ENCODE measurements at places on chromosomes 3 and 15. TPM values are rescaled to one million over a fixed set of nuclear protein-coding genes. Genes with fewer than 3 reads are reported as not detected.

GRCh38 chr3:114839476-114839875 is 307.6 kb downstream of the ZBTB20 start:
- no peak for DNase-seq

DNA sequence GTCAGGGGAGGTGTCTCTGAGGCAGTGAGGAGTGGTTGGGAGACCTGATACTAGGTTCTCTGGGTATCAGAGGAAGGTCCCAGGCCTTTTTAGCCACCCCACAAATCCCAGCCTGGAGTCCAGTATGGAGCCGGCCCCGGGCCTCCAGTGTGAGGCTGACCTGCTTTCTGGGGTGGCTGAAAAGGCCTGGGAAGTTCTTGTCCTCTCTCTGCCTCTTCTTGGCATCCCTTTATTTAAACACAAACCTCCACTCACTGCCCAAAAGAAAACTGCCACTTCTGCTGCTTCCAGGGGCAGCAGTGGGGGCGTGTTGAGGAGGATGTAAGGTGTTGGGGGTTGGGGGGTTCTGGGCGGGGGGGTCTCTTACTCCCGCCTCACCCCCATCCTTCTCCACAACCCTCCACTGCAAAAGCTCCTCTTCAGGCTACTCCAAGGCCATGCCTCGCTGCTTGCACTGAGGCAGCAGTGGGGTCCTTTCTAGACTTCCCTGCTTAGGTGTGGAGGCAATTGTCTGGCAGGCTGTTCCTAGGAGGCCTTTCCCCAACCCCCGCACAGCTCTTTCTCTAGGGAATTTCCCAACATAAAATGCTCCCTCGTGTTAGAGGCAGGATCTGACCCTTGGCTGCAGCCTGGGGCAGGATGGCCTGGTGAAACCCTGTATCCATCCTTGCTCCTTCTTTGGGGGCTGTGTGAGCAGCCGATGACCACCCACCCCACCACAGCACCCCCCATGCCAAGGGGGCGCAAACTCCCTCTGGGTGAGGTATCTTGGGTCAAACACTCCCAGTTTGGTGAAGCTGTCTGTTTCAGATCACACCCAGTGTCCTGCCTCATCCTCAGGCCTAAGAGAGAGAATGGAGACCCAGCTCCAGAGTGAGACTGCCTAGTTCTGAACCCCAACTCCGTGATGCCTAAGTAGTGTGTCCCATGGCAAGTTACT is 12.1 kb upstream of the RAD18 start:
- DNase-seq, result no peak

DNA sequence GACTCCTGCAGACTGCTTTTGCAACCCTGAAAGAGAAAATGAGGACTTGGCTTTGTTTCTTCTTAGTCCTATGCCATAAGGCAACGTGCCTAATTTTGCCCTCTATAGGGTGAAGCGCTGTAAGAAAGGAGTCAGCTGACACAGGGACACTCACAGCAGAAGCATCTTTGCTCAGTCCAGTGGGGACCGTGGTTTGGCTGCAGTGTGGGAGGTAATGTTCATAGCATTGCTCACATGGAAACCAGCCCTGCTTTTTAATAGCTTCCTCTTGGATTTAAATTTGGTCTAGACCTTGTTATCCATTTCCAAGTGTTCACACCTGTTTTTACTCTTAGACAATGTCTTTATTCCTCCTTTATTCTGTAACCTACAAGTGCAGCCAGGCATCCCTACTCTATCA is 1032.1 kb downstream of the NTRK3 start:
- no peak for DNase-seq

GRCh38 chr3:118766306-118766669 is 268.4 kb downstream of the IGSF11 start:
- DNase-seq, result no peak

DNA sequence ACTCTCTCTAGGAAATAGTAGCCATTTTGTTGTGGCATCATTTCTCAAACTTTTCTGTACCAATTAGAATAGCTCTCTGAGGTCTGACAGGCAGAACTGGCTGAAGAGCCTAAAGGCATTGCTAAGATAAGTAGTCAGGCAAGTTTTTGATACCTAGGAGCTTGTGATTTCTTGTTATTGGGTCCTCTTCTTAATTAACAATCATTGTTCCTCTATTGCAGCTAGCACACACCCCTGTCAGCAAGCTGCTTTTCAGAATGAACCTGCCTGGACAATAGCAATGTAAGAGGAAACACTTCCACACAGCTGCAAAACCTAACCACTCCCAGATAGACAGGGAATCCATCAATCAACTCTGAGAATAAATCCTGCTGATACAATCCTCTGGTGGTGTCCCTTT is 403.9 kb upstream of the TBL1XR1 start:
- no peak for DNase-seq

DNA sequence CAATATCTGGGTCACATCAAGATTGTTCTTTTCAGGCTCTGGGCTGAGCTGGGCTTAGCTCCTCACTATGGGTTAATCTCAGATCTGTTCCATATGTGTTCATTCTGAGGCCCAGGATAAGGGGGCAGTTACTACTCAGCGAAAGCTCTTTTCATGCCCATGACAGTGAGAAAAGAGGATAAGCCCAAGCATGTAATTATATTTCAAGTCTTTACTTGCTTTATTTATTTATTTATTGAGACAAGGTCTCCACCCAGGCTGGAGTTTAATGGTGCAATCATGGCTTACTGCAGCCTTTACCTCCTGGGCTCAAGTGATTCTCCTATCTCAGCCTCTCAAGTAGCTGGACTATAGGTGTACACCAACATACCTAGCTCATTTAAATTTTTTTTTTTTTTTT is 44.7 kb upstream of the SELENOK start:
- no peak for DNase-seq

DNA sequence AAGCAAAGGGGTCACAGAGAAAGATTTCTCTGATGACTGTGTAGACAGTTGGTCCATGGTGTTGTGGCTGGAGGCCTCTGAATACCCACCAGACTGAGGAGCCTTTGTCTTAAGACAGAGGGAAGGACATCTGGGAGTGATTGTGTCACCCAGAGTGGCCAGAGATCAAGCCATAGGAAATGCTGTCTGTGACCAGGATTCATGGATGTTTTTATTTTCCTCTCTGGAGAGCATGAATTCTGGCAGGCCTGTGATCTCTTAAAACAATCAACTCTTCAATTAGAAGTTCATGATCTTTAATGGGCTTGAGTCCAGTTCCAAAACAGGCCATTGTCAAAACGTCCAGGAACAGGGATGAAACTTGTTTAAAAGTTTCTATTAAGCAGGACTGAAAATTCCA is 198.9 kb upstream of the CTDSPL start:
- no peak for DNase-seq

DNA sequence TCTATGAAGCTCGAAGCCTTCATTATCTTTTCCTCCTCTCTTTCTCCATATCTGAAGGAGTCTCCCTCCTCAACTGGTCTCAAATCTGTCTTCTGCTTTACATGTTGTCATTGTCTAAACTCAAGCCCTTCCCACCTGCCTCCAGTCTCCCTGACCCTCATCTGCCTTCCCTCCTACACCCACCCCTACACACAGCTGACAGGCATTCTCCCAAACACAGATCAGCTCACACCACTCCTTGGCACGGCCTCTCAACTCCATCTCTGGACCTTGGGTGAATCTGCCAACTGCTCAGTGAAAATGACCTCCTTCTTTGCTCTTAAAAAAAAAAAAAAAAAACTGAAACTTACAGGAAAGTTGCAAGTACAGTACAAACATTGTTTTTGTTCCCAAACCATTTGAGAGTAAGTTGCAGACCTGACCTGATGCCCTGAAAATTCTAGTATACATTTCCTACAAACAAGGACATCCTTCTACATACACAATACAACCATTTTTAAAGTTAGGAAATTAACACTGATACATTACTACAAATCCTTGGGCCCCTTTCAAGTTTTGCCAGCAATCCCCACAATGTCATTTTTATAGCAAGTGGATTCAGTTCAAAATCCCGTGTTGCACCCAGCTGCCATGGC is 49.4 kb upstream of the UBE2E1 start:
- DNase-seq, result no peak

GRCh38 chr15:61169275-61169903 is 59.7 kb downstream of the RORA start:
- DNase-seq, result no peak

- peak; percentile 21 for DNase-seq
Measured at GRCh38 chr15:25175789-25176615, 221.2 kb downstream of the SNRPN start.

- no peak for DNase-seq
Measured at GRCh38 chr15:39499042-39499441, 81.8 kb upstream of the THBS1 start.

DNA sequence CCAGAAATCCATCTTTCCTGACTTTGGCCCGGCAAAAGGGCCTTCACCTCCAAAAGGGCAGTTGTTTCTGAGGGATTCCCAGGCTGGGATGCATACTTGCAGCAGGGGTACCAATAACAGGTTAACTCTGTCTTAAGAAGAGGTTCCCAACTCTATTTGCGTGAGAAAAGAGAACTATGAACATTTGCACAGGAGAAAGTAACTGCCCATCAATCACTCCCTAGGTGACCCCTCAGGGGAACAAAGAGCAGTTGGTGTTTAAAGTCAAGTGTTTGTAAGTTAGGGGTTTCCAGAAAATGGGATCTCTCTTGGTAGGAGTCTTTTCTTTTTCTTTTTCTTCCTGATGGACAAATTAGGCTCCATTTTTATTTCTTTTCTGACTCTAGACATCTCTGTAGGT is 97.3 kb downstream of the EPHB1 start:
- no peak for DNase-seq

GRCh38 chr3:142946861-142947260 is 16.6 kb downstream of the PAQR9 start:
- DNase-seq, result no peak

DNA sequence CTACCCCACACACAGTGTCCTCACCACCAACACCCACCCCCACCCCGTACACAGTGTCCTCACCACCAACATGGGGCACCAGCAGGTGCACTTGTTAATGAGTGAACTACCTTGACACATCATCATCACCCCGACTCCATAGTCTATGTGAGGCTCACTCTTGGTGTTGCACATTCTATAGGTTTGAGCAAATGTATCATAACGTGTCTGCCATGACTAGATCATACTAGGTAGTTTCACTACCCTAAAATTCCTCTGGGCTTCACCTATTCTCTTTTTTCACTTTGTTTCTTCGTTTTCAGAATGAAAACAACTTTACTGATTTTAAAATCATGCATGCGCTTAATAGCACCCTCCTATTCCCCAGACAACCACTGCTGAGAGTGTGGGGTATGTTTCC is 102.6 kb upstream of the SLC6A6 start:
- no peak for DNase-seq

GRCh38 chr15:24924153-24924552 is 30.6 kb upstream of the SNRPN start:
- no peak for DNase-seq

DNA sequence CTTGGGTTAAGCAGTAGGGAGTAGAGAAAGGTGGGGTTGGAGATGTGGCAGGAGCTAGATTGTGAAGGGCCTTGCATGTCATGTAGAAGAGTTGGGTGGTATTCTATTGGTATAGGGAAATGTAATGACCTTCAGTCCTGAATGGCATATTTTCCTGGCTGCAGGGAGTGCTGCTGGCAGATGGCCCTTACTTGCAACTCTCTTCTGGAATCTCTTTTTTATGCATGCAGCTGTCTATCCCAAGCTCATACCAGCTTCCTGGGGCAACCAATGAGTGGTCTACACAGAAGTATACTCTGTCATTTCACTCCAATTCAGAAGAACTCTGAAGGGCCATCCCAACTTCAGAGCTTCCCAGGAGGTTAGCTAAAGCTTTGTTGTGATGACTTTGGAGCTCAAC is 144.7 kb upstream of the ANKRD28 start:
- no peak for DNase-seq

GRCh38 chr15:74239051-74239705 is 3.1 kb downstream of the CCDC33 start:
- DNase-seq, result no peak

DNA sequence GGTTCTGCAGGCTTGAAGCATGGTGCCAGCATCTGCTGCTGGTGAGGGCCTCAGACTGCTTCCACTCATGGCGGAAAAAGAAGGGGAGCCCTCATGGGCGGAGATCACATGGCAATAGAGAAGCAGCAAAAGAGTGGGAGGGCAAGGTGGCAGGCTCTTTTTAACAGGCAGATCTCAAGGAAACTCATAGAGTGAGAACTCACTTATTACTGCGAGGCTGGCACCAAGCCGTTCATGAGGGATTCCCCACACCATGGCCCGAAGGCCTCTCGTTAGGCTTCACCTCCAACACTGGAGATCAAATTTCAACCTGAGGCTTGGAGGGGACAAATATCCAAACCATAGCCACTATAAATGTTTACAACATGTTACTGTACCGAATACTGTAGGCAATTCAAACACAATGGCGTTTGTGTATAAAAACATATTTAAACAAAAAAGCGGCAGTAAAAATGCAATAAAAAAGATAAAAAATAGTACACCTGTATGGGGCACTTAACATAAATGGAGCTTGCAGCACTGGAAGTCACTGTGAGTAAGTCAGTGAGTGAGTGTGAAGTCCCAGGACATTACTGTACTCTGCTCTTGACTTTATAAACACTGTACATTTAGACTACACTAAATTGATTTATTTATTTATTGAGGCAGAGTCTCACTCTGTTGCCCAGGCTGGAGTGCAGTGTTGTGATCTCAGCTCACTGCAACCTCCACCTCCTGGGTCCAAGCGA is 18.8 kb upstream of the MOBP start:
- DNase-seq, result no peak

DNA sequence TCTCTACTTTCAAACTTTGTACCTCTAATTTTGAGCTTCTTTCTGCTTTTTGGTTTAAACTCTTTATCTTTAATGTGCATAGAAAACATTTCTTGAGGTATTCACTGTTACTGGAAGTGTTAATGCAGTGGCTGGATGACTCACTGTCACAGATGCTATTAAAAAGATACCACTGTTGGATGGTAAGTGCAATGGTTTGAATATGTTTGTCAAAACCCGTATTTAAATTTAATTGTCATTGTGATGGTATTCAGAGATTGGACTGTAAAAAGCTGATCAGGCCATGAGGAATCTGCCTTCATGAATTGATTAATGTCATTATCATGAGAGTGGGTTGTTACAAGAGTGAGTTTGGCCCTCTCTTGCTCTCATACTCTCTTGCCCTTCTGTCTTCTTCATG is 70.6 kb downstream of the AP4E1 start:
- DNase-seq, result no peak

KCNAB1 gene
- polyA plus RNA-seq, result 1.7 TPM

UTS2B gene
- 2.1 TPM for polyA plus RNA-seq

ZFYVE19 gene
- 32.3 TPM for polyA plus RNA-seq

CDCP1 gene
- 0.56 TPM for polyA plus RNA-seq

GRK7 gene
- polyA plus RNA-seq, result 0.06 TPM

SNTN gene
- polyA plus RNA-seq, result 17.8 TPM

PRSS50 gene
- polyA plus RNA-seq, result 1.1 TPM

SLC7A14 gene
- polyA plus RNA-seq, result 0.30 TPM

MNS1 gene
- 22.8 TPM for polyA plus RNA-seq

TGM5 gene
- not detected for polyA plus RNA-seq

TMEM108 gene
- polyA plus RNA-seq, result 47.1 TPM

KBTBD8 gene
- polyA plus RNA-seq, result 1.9 TPM

GALNT15 gene
- 2.0 TPM for polyA plus RNA-seq

LIPH gene
- polyA plus RNA-seq, result 3.7 TPM
